ENCODE measurements at places on chromosomes 6 and 20.

GRCh38 chr6:14132921-14133275 is 15.3 kb downstream of the CD83 start:
- no peak for ATAC-seq

GRCh38 chr6:19697744-19698290 is 139.4 kb upstream of the ID4 start:
- no peak for ATAC-seq

DNA sequence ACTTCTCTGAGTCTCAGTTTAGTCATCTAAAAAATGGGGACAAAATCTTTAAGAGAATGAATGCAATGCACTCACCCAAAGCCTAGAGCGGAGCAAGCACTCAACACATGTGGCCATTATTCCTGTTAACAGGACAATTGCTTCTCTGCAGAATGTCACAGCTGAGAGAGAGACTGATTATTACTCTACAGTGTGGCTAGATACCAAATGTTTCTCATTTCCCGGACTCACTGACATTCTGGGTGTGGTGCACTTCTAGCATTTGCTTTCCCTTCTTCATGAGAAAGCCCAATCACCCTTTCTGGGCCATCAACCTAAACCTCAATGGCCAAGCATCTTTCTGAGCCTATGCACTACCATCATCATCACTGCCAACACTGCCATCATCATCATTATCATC is 273.9 kb downstream of the ZNF217 start:
- no peak for ATAC-seq

- ATAC-seq: no peak
Observed at GRCh38 chr6:46845126-46845525, 51.9 kb downstream of the MEP1A start.

DNA sequence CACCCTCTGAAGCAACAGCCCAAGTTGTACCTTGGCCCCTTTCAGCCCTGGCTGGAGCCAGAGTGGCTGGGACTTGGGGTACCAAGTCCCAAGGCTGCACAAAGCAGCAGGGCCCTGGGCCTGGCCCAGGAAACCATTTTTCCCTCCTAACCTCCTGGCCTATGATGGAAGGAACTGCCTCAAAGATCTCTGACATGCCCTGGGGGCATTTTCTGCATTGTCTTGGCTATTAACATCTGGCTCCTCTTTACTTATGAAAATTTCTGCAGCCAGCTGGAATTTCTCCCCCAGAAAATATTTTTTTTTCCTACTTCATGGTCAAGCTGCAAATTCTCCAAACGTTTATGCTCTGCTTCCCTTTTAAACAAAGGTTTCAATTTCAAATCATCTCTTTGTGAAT is 269.4 kb upstream of the CDYL start:
- no peak for ATAC-seq

- ATAC-seq: no peak
Observed at GRCh38 chr6:151637814-151638213, 144.0 kb downstream of the CCDC170 start.

GRCh38 chr6:315226-315625 is 22.9 kb downstream of the DUSP22 start:
- ATAC-seq: no peak

GRCh38 chr6:42147138-42147562 is 4.7 kb upstream of the C6orf132 start:
- ATAC-seq: no peak

DNA sequence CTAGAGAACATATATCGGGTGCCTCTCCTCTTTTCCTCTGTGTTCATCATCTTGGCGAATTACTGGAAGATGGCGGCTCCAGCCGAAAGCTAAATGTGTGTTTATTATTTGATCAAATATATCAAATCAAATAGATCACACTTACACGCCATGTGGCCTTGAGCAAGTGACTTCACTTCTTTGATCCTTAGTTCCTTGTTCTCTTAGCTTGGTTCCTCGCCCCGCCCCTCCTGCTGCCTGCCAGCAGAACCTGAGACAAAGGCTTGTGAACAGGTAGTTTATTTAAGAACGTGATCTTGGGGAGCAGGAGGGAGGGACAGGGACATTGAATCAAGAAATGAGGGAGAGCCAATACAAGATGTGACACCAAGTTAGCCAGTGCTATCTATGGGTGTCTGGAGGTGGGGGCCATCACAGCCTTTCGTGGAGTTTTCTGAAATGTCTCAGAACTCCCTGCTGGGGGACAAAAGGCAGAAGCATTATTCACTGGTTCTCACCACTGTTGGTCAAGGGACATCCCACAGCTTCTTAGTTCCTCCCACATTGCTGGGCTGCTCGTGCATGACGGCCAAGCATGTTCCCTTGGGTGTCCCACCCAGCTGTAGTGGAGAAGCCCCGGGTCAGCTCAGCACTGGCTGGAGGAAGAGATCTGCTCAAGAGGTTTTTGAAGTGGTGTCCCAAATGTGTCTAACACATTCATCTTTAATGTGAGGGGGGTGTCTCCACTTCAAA is 44.9 kb upstream of the RNF24 start:
- ATAC-seq: no peak

DNA sequence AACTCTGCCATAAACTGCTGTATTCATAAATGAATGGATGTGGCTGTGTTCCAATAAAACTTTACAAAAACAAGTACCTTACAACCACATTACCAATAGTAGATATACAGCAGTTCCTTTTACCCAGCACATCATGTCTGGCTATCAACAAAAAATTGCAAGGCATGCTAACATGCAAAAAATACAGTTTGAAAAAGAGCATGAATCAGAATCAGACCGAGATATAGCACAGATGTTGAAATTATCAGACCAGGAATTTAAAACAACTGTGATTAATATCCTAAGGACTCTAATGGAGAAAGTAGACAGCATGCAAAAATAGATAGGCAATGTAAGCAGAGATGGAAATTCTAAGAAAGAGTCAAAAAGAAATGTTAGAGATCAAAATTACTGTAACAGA is 8.4 kb upstream of the NUS1 start:
- ATAC-seq: no peak

DNA sequence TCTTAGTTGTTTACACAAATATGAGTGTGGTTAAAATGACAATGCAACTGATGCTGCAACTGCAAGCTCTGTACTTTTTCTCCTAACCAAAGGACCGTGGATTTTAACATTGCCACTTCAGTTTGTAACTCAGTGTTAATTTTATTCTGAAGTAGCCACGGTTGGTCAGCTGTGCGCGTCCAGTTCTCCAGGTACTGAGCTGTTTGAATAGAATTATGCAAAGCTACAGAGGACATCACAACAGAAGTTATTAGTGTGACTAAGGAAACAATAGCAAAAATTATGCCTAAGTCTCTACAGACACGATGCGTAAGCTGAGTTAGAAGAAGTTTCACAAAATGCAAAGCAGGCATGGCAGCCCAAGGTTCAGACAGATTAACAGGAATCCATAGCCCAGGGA is 4.4 kb upstream of the ABHD12 start:
- ATAC-seq: no peak

DNA sequence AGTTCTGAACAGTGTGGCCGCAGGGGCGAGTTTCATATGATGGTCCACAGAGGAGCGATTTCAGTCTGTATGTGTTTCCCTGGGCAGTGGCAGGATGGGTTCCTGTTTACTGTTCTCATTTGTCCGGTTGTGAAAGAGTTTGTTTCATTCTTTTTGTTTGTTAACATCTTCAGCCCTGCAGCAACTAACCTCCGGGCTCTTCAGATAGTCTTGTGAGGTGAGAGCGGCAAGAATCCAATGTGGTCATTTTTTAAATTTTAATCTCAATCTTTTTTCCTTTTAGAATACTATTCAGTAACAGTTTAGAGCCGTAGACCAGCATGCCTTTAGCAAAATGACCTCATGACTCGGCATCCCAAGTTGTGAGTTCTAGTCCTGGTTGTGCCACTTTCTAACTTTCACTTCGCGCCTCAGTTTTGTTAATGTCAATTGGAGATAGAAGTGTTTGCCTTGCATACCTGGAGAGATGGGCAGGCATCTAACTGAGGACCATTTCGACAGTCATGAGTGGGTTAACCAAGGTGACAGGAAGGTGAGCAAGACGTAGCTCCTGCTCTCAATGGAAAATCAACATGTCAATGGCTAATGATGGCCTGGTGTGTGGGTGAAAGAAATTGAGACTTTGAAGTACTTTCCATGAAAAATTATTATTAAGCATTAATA is 38.5 kb upstream of the PXDC1 start:
- no peak for ATAC-seq

DNA sequence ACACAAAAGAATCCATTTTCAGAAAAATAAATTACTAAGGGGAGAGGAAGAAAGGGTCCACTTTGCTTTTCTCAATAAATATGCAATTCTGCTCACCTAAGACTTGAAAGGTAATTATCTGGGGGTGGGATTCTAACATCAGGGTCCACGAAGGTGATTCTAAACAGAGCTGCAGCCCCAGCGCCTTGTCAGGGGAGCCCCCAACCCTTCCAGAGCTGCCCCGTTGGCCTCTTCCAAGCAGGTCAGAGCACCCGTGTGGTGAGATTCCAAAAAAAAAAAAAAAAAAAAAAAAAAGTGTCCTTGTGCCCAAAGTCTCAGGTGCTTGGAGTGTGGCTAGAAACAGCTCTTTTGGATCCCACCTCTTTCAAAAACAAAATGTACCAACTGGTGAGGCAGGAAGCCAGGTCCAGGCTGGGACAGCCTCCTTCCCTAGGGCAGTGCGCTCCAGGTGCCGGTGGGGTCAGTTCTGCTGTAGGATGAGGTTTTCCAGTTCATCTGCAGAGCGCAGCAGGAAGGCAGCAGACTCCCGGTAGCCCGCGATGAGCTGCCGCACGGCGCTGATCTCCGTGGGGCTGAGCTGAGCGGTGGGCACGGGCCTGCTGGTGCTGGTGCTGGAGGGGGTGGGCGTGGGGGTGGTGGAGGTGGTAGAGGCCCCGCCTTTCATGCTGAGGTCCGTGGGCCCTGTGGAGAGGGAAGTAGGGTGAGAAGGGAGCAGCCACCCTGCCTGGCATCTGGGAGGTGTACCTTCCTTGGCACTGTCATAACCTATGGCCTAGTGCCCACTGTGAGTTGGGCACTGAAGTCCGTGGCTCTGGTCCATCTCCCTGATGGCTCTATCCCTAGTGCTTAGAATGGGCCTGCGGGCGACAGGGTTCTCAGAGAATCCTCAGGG is 89.3 kb downstream of the ASXL1 start:
- ATAC-seq: no peak

- ATAC-seq: no peak
Observed at GRCh38 chr6:82971877-82972460, 93.7 kb downstream of the UBE3D start.

GRCh38 chr20:47667531-47668312 is 117.6 kb downstream of the SULF2 start:
- ATAC-seq: no peak

GRCh38 chr6:137737836-137738596 is 129.0 kb upstream of the TNFAIP3 start:
- peak; percentile 65 for ATAC-seq

DNA sequence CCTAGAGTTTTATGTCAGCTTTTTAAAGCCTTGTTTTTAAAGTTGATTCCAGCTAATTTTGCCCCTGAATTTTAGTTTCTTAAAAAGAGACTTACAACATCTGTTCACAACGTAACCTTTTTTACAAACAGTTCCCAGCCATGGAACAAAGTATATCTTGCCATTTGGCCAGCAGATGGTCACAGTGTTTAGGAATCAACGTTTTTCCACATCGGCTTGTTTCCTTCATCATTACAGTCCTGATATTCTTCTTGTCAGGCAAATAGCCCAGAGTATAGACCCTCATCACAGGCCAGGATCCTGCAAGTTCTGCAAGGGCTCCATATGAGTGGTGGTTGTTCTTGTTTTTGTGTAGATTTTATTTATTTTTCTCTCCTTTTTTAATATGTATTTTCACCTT is 341.7 kb upstream of the HTR1E start:
- ATAC-seq: no peak

GRCh38 chr6:136037242-136037875 is 185.9 kb downstream of the PDE7B start:
- ATAC-seq: peak; percentile 48

DNA sequence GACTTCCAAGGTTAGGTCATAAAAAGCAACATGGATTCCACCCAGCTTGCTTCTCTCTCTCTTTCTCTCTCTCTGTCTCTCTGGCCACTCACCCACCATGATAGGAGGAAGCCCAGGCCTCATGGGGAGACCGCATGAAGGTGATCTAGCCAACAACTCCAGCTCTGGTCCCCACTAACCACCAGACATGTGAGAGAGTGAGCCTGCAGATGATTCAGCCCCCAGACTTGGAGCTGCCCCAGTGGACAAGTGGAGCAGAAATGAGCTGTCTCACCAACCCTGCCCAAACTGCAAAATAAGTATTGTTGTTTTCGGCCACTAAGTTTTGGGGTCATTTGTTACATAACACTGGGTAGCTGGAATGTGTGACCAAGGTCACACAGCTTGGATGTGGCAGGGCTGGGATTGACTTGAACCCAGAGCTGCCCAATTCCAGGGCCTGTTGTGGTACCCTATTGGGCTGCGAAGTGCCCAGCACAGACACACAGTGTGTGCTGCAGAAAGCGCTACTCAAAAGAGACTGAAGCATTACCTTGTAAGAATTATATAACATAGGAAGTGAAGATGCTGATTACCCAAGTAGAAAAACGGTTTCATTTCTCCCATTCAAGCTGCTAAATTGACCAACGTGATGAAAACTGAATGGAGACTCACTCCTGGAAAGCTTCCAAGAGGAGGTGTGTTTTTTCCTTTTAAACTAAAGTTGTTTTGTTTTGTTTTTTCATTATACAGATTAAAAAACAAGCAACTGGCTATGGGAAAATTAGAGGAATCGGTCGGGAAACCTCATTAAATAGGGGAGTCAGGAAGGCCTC is 9.1 kb upstream of the TLDC2 start:
- ATAC-seq: no peak

DNA sequence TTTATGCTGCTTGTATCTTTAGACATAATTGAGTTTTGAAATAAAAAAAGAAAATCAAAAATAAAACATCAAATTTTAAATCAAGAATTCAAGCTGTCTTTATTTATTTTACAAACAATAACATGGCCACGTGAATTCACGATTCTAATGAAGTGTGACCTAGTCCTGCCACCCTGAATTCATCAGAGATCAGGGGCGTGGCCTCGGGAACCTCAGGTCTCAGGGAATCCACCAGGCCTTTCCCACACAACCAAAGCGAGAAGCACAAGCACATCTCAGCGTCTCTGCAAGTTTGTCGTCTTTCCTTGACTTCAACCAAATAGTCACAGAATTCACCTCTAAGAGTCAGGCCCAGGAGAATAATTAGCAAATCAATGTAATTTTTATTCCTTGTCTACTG is 107.9 kb downstream of the DACT2 start:
- ATAC-seq: no peak

- no peak for ATAC-seq
Observed at GRCh38 chr6:35496036-35496840, 641 bp downstream of the TEAD3 start.

- no peak for ATAC-seq
Observed at GRCh38 chr6:44061375-44062104, 65.7 kb downstream of the MRPL14 start.

GRCh38 chr20:36228770-36229169 is 7.5 kb upstream of the AAR2 start:
- no peak for ATAC-seq
